ENCODE measurements at places on chromosomes 1 and 21.

- DNase-seq = no peak
These were observed 22.6 kb downstream of the PDXK start for GRCh38 chr21:43741423-43742096.

DNA sequence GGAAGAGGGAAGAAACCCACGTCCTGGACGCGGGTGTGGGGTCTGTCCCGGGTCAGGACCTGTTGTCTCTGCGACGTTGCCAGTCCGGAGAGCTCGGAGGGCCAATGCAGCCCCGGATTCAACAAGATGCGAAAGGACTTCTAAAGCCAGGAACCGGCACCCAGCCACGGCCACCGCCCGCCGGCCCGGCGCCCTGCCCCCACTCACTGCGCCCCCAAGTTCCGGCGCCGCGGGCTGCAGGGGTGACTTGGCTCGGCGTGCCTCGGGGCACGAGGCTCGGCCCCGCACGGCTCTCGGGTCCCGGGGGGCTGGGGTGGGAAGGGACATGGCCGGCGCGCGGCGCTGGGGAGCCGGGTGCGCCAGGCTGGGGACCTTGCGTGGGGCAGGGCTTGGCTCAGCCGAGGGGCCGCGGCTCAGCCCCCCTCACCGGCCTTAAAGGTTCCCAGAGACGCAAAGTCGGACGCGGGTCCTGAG lies 51.8 kb upstream of the H6PD start:
- DNase-seq = no peak

- no peak for DNase-seq
These were observed 371.8 kb downstream of the HHAT start for GRCh38 chr1:210700511-210700910.

GRCh38 chr1:176897350-176898236 lies 266.9 kb downstream of the ASTN1 start:
- DNase-seq = no peak

GRCh38 chr1:200053646-200054045 lies 26.1 kb downstream of the NR5A2 start:
- no peak for DNase-seq

GRCh38 chr1:228339059-228339704 lies 67.5 kb downstream of the TRIM11 start:
- DNase-seq = no peak

DNA sequence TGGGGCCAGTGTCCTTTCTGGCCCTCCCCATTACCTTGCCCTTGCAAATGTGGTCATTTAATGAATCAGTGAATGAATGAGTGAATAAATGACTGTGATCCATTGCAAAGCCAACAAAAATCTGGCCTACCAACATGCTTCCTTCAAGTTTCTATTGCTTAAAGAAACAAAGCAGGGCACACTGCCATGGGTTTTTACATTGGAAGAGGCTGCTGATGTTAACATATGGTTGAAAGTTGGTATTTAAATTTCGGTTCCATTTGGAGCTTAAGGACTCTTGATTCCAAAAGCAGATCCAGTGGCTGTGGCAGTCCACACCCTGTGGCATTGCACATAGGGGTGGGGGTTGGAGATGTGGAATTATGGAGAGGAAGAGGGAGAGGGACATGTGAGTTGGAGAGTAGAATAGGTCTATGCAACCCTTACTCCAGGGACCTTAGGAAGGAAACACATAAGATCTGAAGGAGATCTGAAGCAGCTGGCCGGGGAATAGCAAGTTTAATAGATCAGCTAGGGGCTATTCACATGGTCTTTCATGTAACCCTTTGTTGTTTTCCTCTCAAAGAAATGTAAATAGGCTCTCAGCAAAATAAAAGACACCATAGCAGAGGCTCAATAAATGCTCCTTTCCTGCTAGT lies 7.2 kb downstream of the ABCA4 start:
- DNase-seq = no peak

GRCh38 chr1:71561729-71562128 lies 480.9 kb upstream of the ZRANB2 start:
- DNase-seq = no peak

- no peak for DNase-seq
These were observed 107.3 kb downstream of the DUSP10 start for GRCh38 chr1:221634606-221635005.

DNA sequence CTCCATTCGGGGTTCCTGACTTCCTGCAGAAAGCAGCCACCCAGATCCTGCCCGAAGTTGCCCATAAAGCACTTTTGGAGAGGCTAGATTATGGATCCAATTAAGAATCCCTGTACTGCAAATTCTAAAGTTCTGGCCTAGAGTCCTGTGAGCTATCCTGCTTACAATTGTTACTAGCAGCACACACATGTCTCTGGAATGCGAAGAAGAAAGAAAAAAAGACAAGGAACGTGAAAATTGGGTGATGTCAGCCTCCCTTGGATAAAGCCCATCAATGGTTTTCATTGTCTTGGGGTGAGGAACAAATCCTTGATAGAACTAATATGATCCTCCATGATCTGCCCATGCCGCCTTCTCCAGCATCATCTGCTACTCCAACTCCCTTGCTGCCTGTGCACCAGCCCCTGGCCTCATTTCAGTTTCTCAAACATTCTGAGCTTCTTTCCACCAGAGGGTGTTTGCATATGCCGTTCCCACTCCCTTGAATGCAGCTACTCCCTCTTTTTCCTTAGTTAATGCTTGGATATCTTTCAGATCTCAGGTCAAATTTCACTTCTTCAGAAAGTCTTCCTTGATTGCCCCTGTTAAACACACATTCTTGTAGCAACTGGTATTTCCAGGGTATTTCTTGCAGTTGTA lies 94.0 kb downstream of the ST6GALNAC5 start:
- no peak for DNase-seq

- no peak for DNase-seq
These were observed 136.4 kb upstream of the KCNE2 start for GRCh38 chr21:34227386-34227852.

DNA sequence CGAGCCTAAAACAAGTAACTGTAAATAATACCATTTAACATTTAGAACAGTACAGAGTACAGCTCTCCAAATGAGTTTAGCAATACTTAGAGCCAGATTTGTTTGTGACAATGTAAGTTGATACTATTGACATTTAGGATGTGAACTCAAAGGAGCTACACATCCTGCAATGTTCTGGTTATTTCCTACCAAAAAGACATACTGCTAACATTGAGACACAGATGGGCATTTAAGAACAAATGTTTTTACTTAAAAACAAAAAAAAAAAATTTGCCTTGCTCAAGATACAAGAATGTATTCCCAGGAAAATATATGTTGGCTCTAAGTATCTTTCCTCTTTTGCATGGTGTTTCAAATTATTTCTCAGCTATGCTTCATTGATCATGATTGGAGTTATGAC lies 1464.8 kb upstream of the PRMT6 start:
- DNase-seq = no peak

DNA sequence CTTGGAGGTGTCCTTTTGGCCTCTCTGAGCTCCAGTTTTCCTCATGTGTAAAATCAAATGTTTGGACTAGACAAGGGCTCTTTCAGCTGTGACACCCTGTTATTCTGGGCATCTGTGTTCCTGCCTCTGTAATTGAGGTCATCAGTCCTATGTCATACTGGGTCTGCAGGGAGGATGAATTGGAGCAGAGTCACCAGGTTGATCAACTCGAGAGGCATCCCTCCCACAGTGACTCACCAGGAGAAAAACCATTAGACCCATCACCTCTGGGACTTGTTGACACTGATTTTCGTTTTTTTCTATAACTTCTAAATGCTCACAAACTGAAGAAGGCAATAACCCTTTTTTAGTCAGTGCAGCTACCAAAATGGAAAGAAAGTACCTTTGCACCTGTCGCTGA lies 82.2 kb downstream of the ST6GALNAC5 start:
- no peak for DNase-seq

DNA sequence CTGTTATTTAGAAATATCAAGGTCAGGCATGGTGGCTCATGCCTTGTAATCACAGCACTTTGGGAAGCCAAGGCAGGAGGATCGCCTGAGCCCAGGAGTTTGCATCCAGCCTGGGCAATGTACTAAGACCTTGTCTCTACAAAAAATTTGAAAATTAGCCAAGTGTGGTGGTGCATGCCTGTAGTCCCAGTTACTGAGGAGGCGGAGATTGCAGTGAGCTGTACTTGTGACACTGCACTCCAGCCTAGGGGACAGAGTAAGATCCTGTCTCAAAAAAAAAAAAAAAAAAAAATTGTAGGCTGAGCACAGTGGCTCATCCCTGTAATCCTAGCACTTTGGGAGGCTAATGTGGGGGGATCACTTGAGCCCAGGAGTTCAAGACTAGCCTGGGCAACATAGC lies 45.3 kb downstream of the PIK3CD start:
- no peak for DNase-seq

- no peak for DNase-seq
These were observed 543.5 kb downstream of the OMA1 start for GRCh38 chr1:58003059-58003458.

- DNase-seq = no peak
These were observed 84.1 kb downstream of the RGS2 start for GRCh38 chr1:192892934-192893333.

- no peak for DNase-seq
These were observed 24.0 kb upstream of the ADAM30 start for GRCh38 chr1:119920104-119920968.
